ENCODE measurements at places on chromosomes 4 and X.

DNA sequence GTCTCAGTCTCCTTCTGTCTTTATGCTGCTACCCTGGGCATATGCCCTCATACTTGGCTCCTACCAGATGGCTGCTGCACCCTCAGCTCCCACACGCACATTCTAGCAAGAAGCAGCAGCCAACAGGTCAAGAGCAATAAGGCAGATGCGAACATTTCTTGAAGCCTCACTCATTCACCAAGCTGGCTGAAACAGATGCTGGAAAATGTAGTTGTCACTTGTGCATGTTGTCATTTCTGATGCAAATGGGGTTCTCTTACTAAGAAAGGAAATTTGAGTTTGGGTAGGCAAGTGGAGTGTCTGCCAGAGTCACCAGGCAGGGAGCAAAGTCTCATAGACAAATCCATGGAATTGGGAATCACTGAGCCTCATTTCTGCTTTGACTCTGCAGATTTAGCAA is 57.4 kb upstream of the SORBS2 start:
- DNase-seq: no peak

- no peak for DNase-seq
Observed at GRCh38 chrX:2784026-2784425, 32.2 kb downstream of the XG start.

DNA sequence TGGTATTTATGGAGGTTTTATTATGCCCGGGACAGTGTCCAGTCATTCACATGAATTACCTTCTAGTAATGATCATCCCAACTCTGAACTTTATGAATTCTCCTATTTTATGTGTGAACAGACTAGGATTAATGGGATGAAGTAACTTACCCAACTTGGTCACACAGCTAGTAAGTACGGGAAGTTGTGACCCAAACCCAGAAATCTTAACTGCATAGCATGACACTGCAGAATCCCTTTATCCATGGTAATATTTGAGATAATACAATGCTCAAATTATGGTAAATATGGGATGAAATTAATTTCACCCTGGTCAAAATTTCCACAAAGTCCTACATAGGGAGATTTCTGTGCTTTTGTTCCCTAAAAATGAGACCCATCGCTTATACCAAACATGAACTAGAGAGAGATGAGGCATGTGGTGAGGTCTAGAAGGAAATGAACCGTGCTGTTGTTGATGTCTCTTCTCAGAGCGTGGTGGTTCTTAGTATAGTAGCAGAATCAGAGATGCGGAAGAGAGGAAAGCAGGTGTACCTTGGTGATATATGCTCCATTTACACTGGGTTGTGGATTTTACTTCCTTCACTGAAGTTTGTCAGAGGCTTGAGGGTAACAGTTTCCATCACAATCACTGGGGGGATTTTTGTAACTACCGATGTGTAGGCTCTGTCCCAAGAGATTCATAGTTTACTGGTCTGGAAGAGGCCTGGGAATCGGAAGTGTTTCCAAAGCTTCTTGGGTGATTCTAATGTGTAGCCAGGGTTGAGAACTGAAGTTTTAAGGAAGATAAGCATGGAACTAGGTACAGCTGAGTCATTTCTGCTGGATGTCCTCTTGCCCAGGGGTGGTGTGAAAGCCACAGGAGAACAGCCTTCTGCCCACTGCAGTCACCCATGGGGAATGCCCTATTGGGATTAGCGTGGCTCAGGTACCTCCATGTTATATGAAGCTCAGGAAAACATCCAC is 30.2 kb upstream of the FAM9C start:
- no peak for DNase-seq

DNA sequence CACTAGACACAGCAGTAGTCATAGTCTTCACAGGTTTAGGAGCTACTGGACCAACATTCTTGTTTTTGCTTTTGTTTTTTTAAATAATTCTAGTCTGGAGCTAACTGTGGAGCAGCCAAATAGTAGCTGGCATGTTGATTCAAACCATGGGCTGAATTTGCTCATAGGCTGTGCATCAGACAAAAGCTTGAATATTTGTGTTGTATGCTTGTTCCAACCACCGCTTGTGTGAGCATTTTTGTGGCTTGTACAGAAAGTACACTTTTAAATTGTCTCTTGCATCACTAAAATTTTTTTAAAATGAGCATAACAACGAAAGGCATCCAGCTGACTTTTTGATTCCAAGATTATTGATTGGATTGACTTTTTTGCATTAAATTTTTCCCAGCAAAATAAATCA is 39.6 kb downstream of the CCNI start:
- DNase-seq: no peak

DNA sequence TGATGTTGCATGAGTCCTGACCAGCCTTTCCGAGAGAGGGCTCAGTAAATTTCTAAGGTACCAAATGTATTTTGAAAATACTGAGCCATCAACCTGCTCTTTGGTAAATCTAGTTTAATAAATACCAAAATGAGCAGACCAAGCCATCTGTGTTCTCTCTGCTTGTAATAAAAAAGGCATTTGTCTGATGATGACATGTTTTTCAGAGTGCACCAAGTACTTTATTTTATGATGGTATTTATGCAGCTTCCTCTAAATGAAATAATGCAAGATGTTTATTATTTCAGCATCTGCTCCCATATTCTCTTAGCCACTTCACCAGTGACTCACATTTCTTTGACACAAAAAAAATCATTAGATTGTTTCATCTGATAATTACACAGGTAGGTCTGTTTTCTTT is 700.5 kb downstream of the TRIML1 start:
- DNase-seq: no peak

- no peak for DNase-seq
Observed at GRCh38 chr4:113790478-113790877, 28.9 kb upstream of the CAMK2D start.

DNA sequence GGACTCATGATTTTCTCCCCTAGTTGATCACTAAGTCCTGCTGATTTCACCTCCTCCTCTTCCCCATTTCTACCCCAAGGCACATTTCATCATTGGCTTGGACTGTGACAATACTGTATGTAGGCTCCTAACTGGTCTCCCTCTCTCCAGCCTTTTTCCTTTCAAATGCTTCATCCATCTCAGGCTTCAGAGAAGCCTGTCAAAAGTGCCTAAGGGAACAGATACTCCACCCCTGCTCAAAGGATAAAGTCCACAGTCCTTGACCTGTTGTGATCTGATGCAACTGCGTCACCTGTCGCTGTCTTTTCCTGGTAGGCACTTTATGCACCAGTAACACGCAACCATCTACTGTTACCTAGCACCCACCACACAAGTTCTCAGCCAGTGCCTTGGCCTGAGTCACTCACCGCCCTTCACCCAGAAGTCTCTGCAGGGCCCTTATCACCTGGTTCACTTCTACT is 12.8 kb downstream of the SCARB2 start:
- no peak for DNase-seq

DNA sequence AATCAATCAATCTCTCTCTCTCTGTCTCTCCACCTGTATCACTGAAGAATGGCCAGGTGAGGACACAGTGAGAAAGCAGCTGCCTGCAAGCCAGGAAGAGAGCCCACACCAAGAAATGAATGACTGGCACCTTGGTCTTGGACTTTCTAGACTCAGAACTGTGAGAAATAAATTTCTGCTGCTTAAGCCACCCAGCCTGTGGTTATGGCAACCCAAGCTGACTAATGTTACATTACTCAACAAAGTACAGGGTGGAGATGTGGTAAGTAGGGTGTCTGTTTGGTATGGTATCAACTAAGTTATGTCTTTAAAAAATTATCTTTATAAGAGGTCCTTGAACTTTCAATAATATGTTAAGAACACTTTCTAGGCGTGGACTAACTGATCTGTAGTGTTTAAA is 159.3 kb downstream of the EPHA5 start:
- DNase-seq: no peak

DNA sequence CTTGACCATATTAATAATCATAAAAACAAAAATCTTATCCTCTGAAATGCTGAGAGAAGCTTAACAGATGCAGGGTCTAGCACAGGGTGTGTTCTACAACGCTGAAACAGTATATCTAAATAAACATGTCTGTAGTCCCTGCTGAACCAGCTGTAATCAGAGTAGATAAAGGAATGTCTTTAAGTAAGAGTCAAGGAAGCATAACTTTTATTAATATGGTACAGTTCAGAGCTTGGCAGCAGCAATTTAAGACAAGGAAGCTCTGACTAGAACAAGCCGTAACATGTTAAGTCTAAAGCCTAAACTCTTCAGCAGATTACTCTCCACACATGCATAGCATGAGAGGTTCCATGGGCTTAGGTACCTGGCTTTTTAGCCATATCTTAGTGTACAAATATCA is 36.1 kb downstream of the NFKB1 start:
- DNase-seq: no peak

DNA sequence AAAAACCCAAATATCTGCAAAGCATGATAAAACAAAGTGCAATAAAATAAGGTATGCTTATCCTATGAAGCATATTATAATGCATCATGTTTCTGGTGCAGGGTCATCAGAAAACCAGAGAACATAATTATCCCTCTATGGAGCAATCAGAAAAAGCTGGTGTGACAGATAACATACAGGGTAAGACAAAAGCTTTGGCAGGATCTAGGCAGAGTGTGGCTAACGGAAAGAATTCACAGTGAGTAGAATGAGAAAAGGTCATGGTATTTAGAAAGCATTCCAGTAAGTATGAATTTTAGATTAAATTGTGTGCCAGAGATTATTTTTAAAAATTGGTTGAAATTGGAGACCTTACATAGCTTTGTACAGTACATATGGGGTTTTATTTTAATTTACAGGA is 29.0 kb upstream of the UGT2B4 start:
- no peak for DNase-seq

GRCh38 chr4:142443469-142443868 is 402.6 kb downstream of the INPP4B start:
- DNase-seq: no peak

DNA sequence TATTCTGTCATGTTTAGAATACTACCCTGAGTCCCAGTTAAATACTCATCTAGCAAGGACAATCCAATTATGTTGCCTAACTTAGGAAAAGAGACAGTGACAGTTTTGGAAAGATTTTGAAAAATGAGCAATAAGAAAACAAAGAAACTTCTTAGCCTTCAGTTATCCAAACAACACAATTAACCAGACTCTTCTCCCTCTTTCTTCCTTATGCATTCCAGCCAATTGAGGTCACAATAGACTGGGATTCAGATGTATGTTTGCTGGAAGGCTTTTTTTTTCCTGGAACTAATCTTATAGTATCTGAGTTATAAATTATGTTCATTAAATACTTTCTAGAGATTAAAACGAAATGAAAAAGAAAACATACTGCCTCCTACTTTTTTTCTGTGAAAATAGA is 109.6 kb downstream of the GUCY2F start:
- no peak for DNase-seq

- DNase-seq: no peak
Observed at GRCh38 chrX:23387550-23388184, 53.0 kb downstream of the PTCHD1 start.

DNA sequence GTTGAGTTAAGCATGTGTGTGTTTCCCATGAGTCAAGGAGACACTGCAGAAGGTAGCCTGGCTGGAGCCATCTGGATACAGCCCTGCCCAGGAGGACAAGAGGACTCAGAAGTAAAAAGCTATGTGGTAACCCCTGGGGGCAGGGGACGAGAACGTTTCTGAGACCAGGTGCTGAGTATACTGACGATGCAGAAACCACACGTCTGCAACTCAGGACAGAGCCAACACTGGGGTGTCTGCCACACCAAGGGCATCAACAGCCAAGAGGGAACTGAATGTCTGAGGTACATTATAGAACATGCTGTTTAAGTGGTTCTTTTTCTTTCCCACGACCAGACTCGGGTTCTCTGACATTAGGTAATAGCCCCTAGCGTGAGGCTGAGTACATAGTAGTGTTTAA is 94.1 kb upstream of the GPR34 start:
- DNase-seq: no peak

DNA sequence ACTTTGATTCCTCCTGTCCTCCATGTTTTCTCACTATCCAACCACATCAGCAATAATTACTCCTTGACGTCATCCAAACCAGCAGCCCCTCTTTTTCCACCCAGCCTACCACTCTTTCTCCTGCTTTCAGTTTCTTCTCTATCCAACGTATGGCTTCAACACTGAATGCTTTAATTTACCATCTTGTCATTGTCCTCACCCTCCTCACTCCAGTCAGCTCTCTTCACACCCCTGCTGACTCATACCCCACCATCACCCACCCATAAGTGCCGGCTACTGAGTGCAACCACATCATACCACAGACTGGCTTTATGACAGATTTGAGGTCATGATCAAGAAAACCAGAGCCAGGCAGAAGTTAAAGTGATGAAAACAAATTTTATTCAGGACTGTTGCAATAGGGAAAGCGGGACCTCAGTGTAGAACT is 9.8 kb upstream of the ANXA5 start:
- no peak for DNase-seq

DNA sequence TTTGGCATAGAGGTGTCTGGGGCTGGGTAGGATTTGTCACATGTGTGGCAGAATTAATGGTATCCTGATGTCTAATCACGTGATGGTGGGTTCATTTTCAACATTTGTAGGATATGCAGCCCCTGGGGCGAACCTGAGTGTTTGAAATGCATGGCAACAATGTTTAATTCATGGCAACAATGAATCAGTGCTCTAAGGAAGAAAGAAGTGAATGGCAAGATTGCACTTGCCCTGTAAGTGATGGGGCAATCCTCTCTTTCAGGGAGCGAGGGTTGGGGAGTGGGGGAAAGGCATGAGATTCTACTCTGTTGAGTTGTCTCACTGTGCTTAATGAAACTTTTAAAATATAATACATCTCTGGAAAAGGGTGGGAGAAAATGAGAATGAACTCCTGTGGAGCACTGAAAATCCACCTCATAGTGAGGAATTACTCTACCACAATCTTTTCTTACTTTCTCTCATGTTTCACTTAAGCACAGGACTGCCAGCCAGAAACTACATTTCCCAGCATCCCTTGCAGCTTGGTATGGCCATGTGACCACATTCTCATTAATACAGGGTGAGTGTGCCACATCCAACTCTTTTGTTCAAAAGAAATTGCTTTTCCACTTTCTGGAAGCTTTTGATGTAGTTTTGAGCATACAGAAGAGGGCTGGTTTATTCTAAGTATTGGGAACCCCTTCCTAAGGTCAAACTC is 64.0 kb upstream of the PGM2 start:
- DNase-seq: no peak

- no peak for DNase-seq
Observed at GRCh38 chrX:98931216-98931615, 1478.9 kb downstream of the PCDH19 start.

- no peak for DNase-seq
Observed at GRCh38 chr4:158722291-158722916, 792 bp downstream of the PPID start.

GRCh38 chr4:142846108-142846728 is at the start of gene INPP4B:
INPP4B (minus strand) TSS chr4:142846301.
- peak; percentile 33 for DNase-seq

- DNase-seq: no peak
Observed at GRCh38 chr4:7017446-7018048, 25.6 kb upstream of the TADA2B start.

DNA sequence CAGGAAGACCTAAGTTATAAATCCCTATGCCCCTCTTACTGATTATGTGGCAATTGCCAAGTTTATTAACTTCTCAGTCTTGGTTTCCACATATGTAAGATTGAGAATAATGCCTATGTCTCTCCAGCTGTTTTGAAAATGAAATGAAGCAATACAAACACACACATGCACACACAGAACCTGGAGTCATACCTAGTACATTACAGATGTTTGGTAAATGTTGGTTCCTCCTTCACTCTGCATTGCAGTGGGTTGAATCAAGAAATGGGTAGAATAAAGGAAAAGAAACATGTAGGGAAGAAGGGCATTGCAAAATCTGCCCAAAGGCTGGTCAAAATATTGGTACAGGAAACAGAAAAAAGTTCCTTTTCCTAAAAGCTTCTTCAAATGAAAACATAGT is 309.9 kb upstream of the EMCN start:
- no peak for DNase-seq

GRCh38 chr4:2786152-2786671 is 6.7 kb upstream of the SH3BP2 start:
- DNase-seq: no peak

Measured in activated T-helper 1 cell treated with Interleukin-2 at 50 U/mL for 16 hours (primary cell).